ENCODE measurements at places on chromosomes 11 and 22.

DNA sequence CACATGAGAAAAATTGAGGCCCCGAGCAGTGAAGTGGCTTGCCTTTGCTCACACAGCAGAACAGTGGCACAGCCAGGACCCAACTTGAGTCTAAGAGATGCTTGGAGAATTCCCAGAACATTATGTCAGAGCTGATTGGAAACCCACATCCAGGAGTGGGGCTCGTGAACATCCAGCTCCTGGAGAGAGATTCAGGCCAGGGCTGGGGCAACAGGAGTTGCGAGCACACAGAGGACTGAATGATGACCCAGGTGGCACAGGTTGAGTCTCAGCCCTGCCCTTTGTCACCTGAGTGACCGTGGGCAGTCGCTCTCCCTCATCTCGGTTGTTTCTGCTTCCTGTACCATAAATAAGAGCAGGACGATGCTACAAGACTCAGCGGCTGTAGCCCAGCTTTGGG is 102.6 kb downstream of the MYO18B start:
- no peak for DNase-seq

GRCh38 chr11:122167100-122167499 is 51.1 kb upstream of the BLID start:
- no peak for DNase-seq

GRCh38 chr22:17569971-17570511 is 6.7 kb downstream of the SLC25A18 start:
- no peak for DNase-seq

DNA sequence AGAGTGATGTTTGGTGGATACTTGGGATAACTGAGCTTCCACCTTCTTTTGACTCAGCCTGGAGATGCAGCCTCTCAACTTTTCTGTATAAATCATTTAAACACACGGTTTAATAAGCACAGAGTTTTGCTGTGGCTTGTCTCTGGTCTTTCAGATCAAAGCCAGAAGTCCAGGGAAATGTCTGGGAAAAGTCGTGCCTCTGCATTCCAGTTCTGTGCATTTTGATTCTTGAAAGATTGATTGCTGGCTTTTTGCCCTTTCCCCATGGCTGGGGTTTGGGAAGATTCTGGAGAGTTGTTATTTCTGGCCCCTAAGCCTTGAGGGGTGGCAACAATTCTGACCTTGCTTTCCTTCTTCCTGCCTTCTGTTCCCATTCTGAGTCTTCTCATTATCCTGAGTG is 154.1 kb downstream of the COMMD9 start:
- no peak for DNase-seq

GRCh38 chr11:86483940-86484794 is 109.5 kb downstream of the CCDC81 start:
- no peak for DNase-seq

GRCh38 chr22:21602579-21602978 is 27.2 kb downstream of the YDJC start:
- DNase-seq: no peak

GRCh38 chr11:76265771-76266241 is 59.5 kb upstream of the WNT11 start:
- DNase-seq: no peak

GRCh38 chr11:66326261-66327111 is 9.6 kb upstream of the CD248 start:
- DNase-seq: peak; percentile 36

DNA sequence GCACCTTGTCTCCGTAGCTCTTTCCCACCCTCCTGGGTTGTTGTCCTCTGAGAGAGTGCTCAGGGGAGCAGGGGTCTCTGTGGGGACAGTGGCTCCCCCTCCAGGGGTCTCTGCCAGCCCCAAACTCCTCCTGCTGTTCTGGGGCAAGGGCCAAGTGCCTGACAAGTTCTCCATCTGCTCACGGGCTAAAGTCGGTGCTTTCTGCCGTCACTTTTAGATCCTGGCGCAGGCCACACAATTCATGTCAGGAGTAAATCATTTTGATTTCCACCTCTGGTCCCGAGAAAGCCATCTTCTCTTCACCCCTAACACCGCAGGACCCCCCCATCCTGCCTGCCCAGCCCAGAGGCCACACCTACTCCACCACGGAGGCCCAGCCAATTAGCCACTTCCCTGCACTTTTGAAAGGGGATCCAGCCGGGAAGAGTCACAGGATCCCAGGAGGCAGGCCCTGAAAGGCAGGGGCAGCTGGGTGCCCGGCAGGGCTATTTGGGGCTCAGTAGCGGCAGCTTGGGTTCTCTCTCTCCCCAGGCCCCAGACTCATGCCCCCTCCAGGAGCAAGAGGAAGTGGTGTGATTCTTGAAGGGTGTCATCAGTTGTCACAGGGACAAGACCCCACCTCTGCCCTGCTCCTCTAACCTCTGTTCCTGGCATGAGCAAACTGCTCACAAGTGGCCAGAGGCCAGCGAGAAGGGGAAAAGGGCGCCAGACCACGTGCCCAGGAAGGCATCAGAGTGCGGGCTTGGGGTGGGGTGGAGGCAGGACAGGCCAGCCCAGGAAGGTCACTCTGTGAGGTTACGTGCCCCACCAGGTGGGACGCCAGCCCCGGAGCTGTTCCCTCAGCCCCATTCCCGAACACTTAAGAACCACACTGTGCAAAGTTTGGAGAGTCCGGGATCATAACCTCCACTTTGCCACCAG is 1.3 kb downstream of the MACROD1 start:
- no peak for DNase-seq

Measured in NK-92 treated with Interleukin-12 subunit alpha and Interleukin-12 subunit beta, amount 100 ng/mL, for 24 hours (cell line).